Right kidney (tissue), 9 donors: ENCODE measurements at places on chromosomes 5 and 9.

- DNase-seq, result no peak
Measured at GRCh38 chr9:12702160-12702758, 9.1 kb downstream of the TYRP1 start.

DNA sequence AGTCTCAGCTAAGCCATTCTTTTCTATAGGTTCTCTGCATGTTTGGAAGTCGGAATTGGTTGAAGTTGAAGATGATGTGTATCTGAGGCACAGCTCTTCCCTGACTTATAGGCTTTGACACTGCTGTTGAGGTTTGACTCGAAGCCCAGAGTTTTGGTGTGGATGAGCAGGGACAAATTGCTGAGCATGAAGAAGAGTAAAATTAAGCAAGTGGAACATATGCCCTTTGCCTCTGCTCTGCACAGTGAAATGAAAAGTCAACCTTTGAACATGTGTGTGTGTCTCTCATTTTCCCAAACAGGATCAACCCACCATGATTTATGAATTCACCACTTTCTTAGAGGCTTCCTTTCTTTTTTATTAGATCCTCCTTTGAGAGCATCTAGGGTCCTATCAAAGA is 8.5 kb downstream of the HMHB1 start:
- DNase-seq, result no peak

DNA sequence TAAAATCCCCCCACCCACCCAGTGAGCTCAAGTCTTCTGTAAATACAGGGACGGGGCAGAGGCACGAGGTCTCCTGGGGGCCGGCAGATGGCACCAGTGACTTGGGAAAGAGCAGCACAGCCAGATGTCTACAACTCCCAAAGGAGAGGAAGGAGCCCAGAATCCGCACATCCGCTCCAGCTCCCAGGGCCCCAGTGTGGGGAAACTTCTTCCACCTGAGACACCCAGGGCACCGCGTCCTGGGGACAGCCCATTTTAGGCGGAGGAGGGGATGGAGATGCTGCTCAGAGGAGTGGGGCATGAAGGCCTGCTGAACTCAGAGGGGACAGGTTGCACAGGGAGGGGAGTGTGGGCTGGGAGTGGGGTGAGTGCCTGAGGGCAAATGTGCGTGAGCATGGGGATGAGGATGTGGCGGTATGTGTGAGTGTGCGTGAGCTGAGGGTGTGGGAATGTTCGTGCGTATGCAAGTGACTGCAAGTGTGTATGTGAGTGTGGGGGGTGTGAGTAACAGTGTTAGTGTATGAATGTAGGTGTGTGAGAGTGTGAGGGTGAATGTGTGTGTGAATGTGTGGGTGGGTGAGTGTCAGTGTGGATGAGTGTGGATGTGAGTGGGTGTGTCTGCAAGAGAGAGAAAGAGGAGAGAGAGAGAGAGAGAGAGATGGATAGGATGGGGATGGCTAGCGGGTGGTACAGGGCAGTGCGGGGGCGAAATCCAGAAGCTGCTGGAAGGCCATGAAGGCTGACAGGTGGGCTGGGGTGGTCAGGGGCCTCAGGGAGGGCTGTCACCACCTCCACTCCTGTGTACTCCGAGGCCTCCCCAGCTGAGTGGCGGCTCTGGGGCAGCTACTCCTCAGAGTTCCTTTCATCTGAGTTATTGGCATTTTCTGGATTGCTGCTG is 63.5 kb downstream of the DUSP1 start:
- DNase-seq, result no peak

DNA sequence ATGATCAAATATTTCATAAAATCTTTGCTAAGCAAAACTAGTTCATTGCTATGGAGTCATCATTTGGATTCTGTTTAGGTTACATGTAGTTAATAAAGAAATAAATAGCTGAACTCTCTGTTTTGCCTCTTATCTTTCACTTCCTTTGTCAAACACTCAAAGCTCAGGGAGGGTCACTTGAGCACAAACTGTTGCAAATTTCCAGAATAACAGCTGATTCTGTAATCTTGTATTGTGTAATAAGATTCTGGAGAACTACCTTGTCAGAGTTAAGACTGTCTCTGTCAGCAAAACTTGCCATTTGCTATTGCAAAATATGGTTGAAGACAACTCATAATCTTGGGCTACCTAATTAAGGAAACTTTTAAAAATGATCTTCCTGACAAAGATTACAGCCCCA is 182.0 kb upstream of the MOCS2 start:
- DNase-seq, result no peak

GRCh38 chr5:68382640-68383039 is 167.1 kb downstream of the PIK3R1 start:
- DNase-seq, result no peak

GRCh38 chr9:110089681-110090370 is 118.1 kb downstream of the C9orf152 start:
- DNase-seq, result no peak

DNA sequence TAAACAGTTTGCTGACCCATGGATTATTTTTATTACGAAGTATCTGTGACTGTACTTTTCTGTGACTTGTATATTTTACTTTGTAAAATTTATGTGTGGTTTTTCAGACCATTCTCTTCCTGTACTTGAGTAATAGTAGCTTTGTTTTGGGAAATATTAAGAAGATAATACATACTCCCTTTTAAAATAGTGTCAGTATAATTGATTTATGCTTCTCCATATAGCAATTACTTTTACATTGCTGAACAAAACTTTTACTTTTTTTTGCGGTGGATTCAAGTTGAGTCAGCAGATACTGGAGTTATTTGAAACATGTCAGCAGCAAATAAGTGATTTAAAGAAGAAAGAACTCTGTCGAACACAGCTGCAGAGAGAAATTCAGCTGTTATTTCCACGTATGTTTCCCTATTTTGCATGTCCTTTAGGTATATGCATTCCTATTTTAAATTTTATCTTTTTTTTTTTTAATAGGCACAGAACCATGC is 28.4 kb downstream of the TENT2 start:
- DNase-seq, result no peak

DNA sequence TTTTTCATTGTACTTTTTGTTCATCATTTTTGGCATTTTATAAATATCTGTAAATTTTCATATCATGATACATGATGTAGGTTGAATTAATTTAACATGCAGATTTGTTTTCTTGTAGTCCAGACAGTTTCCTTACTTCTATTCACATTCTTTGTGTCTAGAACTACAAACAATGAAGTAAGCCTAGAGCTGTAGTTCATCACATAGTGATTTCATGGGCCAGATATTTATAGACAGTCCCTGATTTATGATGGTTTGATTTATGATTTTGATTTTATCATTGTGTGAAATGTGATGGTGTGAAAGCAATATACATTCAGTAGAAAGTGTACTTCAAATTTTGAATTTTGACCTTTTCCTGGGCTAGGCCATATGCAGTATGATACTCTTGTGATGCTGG is 139.0 kb downstream of the ARHGEF28 start:
- no peak for DNase-seq

DNA sequence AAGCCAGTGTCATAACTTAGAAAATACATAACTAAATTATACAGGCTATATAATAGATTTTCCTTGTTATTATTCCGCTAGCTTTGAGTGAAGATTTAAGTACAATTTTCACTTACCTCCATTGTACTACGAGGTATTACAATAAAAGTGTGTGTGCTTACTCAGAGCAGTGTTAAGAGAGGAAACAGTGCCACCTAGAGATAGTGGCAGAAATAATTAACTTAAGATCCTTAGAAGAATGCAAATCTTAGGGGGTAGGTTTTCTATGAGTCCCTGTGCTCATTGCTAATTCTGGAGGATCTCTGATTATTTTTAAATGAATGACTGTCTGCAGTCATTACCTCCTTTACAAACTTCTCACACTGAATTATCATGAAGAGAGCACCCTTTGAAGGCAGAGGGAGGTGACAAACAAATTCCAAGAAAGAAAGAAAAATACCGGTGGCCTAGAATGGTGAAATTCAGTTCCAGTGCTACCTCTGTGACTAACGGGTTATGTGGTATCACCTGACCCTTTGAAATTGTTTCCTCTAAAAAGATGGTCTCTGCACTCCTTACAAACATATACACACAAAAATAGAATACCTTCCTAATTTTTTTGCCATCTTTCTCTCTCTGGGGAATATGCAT is 379.8 kb downstream of the TRIM36 start:
- no peak for DNase-seq

GRCh38 chr5:82537687-82538306 is 259.6 kb upstream of the RPS23 start:
- no peak for DNase-seq

- DNase-seq, result no peak
Measured at GRCh38 chr9:95023217-95024003, 294.1 kb downstream of the FANCC start.

DNA sequence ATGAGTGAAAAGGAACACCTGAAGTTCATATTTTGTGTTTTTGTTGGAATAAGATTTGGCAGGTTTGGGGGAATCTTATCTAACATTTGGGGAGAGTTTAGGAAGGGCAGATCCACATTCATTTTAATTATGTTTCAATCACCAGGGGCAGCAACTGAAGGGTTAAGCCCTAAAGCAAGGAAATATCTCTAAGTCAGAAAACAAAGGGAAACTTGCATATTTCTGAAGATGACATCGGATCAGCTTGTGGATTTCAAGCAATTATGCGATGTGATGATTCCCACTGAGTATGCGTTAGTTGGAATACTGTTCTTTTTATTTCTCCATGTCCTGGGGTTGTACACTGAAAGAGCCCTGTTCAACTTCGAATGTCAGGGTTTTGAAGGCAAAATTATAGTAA is 59.8 kb upstream of the NFIB start:
- no peak for DNase-seq
